Left kidney (tissue), 8 donors: ENCODE measurements at places on chromosomes 12 and 14.

DNA sequence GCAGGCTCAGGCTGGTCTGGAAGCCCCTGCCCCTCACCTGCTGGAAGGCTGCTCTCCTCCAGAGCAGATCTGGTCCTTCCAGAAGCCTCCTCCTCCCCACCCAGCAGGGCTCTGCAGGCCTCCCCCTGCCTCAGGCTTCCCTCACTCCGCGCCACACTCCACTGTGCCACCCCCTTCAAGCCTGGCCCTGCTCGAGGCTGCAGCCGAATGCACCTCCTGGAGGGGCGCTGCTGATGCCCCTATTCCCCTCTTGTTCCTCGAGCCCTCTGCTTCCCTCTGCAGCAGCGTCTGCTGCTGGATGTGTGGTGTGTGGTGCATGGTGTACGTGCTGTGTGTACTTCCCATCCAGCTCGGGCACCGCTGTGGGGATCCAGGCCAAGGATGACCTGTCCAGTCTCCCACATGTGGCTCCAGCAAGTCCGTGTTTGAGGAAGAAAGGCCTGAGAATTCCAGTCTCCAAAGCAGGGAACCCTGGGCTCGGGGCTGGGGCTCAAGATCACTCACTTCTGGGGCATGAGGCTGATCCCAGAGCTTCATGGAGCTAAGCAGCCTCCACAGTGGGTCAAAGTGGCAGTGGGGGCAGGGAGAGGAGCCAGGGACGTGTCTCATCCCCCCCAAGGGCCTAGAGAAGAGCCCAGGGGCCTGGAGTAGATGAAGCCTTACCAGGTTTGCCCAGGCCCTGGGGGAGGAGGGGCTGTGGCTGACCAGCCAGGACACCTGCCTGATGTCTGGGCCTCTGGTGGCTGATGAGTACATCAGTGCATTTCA, 136.0 kb upstream of the C14orf180 start:
- DNase-seq = no peak

DNA sequence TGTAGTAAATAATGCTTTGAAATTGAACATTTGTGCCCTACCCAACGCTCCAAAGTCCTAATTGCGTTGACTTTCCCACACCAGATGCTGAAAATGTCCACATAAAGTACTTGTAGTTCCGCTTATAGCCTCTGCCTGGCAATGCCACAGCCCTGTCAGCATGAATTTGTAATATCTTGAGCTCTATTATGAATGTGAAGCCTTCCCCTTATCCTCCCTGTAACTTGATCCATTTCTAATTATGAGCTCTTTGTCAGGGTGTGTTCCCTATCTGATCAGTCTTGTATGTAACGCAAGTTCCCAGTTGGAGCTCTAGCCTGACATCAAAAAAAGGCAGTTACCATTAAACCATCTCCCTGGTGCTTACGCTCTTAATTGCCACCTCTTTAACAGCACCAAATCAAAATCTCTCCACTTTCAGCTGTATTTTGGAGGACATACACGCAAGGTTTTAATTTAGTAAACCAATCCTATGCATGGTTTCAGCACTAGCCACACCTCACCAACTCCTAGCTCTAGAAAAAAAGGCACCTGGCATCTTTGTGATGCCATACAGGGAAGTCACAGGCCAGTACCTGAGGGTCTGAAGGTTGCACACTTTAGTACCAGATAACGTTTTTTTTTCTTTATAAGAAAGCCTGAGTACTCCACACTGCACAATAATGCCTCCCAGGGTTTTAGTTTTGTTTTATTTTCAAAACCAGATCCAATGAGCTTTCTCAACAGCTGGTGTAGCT, 69.3 kb downstream of the EEA1 start:
- DNase-seq = no peak

DNA sequence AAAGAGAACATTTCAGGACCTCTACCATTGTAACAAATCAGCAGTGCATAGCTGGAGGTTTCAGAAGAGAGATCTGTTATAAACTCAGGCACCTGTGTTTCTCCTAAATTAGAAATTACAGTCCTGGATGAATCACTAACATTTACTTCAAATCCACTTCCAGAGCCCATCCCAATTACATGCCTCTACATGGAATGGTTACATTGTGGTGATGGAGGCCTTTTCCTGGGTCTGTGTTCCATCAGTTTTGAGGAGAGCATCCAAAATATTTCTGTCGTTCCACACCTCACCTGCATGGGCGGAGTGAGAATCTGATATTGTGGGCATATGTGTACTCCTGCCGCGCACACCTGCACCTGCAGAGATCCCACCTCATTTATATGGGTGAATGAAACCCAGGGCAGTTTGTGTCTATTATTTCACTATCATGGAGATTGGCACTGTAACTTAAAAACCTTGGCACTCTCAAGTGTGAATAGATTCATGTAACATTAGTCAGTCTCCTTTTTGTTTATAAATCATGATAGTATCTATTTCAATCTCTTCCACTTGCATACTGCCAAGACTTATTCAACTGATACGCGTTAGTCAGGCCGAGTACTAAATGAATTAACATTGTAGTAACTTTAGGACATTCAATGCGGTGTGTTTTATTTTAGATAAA, 215.1 kb upstream of the FAR2 start:
- no peak for DNase-seq

DNA sequence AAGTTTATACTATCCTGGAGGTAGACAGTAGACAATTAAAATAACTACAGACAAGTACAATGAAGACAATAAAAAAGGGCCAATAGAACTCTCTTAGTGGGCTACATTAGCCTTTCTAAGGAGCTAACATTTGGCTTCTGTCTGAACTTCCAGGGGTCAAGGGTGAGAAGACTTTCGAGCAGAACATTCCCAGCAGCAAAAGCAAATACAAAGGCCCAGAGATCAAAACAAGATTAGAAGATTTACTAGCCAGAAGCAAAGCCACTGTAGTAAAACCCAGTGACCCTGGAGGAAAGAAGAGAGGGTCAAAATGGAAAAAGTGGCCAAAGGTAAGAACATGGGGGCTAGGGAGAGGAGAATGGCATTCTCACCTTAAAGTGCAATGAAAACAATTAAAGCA, 63.2 kb downstream of the ATP2B1 start:
- DNase-seq = peak; percentile 53

- DNase-seq = no peak
Measured at GRCh38 chr12:21337453-21337852, 2.7 kb upstream of the SLCO1A2 start.

- no peak for DNase-seq
Measured at GRCh38 chr12:94258593-94258992, 110.2 kb downstream of the PLXNC1 start.

DNA sequence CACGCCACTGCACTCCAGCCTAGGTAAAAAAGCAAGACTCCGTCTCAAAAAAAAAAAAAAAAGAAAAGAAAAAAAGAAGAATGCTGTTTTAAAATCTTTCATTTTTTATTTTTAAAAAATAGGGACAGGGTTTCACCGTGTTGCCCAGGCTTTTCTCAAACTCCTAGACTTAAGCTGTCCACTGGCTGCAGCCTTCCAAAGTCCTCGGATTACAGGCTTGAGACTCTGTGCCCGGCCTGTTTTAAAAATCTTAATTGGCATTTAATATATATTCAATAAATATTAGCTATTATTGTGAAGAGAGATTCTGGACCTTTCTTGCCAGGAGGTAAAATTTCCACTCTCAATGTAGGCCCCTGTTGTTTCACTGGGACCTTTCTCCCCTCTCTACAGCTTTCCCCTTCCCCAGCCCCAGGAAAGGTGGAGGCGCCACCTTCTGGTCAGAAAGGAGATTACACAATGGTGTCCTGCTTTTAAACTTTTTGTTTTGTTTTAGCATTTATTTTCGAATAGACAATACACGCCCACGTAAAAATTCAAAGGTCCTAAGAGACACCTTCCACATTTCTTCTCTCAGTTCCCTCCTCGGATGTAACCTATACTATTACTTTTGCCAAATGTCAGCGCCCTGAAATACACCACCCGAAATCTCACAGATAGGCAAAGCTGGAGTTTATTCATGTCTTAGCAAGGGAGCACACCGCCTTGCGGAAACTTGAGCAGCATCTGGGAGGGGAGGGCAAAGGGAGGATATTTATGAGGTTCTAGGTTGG, 23.8 kb upstream of the PHC1 start:
- DNase-seq = peak; percentile 83

GRCh38 chr14:87691042-87691881, 301.7 kb downstream of the GALC start:
- no peak for DNase-seq

- DNase-seq = no peak
Measured at GRCh38 chr14:52266782-52267181, 716 bp upstream of the PTGDR start.

DNA sequence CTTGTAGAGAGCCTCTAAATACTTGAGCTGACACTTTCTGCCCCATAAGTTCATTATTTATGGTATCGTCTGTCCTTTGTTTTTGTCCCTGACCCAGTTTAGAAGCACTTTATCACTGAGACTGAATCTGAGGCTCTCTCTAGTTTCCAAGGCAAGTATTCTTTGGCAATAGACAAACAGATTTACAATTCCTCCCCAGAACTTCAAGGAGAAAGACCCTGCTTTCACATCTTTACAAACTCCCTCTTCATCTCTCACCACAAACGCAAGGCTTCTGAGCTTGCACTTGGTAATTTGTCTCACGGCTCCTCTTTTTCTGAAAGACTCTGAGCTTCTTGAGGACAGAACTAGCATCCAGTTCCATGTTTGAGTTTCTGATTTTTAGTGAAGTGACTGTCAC, 49.8 kb upstream of the PARP11 start:
- no peak for DNase-seq

GRCh38 chr12:79782172-79782900, 91.6 kb upstream of the PAWR start:
- no peak for DNase-seq

DNA sequence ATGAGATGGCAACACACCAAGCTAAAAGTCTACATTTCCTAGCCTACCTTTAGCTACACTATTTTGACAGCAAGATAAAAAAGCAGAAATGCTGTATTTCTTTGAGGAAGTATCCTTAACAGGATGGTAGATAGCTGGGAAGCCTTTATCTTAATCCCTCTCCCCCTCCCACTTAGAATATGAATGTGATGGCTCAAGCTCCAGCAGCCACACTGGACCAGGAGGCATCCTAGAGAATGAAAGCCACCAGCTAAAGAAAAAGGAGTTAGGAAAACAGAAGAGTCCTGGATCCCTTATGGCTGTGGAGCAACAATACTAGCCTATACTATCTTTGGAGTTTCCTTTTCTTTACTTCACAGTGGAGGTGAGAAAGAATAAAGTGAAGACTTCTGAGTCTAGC, 15.1 kb downstream of the NAP1L1 start:
- DNase-seq = no peak
